ENCODE measurements at places on chromosomes 11 and 22. TPM values are rescaled to one million over a fixed set of nuclear protein-coding genes. Genes with fewer than 3 reads are reported as not detected.
A peak's percentile ranks its signal among the peaks of the same experiment; 100 is the strongest.

- no peak overlapping the region for H3K4me3 ChIP-seq
- DNase-seq, result no peak
- H3K27me3 ChIP-seq, result no peaks in the 10 kb centered on the region
Measured at GRCh38 chr11:68863553-68864265, 22.0 kb upstream of the CPT1A start.

DNA sequence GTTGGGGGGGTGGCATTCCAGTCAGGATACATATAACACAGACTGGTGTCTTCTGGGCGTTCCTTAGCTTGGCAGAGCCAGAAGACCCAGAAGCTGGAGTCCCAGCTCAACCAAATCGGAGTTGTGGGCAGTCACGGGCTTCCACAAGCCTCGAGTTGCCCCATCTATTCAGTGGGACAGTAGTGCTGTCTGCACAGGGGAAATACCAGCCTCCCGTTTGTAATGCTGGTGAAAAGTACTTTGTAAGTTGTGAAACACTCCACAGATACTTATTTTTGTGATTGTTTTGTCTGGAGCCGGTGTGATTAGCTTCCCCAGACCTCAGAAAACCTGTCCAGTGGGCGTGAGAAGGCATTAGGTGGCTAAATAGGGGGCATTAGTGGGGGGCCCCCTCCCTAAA is 13.6 kb downstream of the DGKZ start:
- no peaks in the 10 kb centered on the region for H3K36me3 ChIP-seq
- no peak overlapping the region for H3K27ac ChIP-seq
- no peak overlapping the region for H3K4me3 ChIP-seq
- no peaks in the 10 kb centered on the region for H3K4me1 ChIP-seq
- H3K27me3 ChIP-seq, result no peaks in the 10 kb centered on the region
- DNase-seq, result no peak

DNA sequence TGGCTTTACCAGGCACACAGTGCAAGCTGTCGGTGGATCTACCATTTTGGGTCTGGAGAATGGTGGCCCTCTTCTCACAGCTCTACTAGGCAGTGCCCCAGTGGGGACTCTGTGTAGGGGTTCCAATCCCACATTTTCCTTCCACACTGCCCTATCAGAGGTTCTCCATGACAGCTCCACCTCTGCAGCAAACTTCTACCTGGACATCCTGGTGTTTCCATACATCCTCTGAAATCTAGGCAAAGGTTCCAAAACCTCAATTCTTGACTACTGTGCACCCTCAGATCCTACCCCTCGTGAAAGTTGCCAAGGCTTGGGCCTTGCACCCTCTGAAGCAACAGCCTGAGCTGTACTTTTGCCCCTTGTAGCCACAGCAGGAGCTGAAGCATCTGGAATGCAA is 108.1 kb downstream of the SOX6 start:
- H3K27me3 ChIP-seq, result no peaks in the 10 kb centered on the region
- H3K27ac ChIP-seq, result no peak overlapping the region
- no peak for DNase-seq
- H3K4me1 ChIP-seq, result no peaks in the 10 kb centered on the region
- no peak overlapping the region for H3K4me3 ChIP-seq

The CCDC73 gene
- total RNA-seq, result not detected

- H3K4me1 ChIP-seq, result peaks cover 7% of the 10 kb centered on the region
- no peaks in the 10 kb centered on the region for H3K36me3 ChIP-seq
- H3K27ac ChIP-seq, result no peak overlapping the region
- DNase-seq, result no peak
- no peaks in the 10 kb centered on the region for H3K27me3 ChIP-seq
- H3K4me3 ChIP-seq, result no peak overlapping the region
Measured at GRCh38 chr22:46444390-46444854, 93.0 kb downstream of the CELSR1 start.

DNA sequence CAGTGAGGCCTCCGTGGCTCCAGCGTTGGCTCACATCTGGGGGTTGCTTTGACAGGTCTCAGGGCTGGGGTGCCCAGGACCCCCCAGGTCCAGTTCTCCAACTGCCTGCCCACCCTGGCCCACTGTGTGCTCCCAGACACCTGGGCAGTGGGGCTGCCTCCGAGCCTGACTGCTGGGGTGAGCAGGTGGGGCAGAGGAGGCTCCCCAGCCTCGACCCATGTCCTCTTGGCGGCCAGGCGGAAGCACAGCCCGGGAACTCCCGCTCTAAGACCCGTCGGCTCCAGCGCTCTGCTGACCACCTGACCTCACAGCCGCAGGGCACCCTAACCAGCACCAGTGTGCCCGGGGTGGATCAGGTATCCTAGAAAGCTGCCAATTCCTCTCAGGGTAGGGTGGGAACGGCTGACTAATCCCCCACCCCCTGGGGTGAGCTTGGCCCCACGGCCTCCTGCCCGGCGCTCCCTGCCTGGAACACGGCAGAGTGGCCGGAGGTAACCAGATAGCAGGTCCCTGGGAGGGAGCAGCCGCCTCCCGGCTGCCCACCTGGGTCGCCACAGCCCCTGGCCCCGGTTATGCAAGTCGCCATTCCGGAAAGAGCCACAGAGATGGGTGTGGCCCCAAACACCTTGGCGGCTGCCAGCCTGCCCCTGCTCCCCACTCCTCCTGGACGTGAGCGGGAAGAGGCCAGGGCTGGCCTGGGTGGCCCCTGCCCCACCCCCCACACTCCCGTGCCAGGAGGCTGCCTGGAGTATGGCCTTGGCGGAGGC is 19.2 kb upstream of the MUC5B start:
- DNase-seq, result peak; percentile 25
- H3K27me3 ChIP-seq, result no peaks in the 10 kb centered on the region
- H3K4me1 ChIP-seq, result no peaks in the 10 kb centered on the region

The SLC22A12 gene
- not detected for total RNA-seq

The OR5D18 gene
- not detected for total RNA-seq

GRCh38 chr22:32050678-32051515 is 7.8 kb downstream of the SLC5A1 start:
- no peaks in the 10 kb centered on the region for H3K27me3 ChIP-seq
- no peaks in the 10 kb centered on the region for H3K4me1 ChIP-seq
- H3K27ac ChIP-seq, result no peak overlapping the region
- H3K36me3 ChIP-seq, result no peaks in the 10 kb centered on the region
- H3K4me3 ChIP-seq, result no peak overlapping the region
- DNase-seq, result peak; percentile 50

The MEI1 gene
- not detected for total RNA-seq

The SMIM35 gene
- not detected for total RNA-seq

The SCN3B gene
- total RNA-seq, result 0.64 TPM

The GRAP2 gene
- total RNA-seq, result not detected

DNA sequence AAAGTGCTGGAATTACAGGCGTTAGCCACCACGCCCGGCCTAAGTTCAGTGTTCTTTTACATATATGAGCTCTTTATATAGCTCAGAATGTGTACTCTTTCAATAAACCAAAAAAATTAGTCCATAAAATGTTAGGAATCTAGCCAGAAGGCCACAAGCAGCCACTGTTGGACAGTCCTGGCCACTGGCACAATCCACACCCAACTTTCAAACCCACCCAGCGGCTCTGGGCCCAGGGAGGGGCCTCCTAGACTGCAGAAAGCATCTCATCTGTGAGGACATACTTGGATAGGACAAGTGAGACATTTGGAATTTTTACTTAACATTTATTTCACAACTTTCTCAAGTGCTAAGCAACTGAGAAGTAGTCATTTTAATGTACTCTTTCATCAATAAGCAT is 6.4 kb downstream of the PACSIN2 start:
- no peaks in the 10 kb centered on the region for H3K27me3 ChIP-seq
- no peak overlapping the region for H3K27ac ChIP-seq
- no peak for DNase-seq
- H3K36me3 ChIP-seq, result peaks cover 3% of the 10 kb centered on the region
- H3K4me3 ChIP-seq, result no peak overlapping the region
- peaks cover 8% of the 10 kb centered on the region for H3K4me1 ChIP-seq

The POLD4 gene
- total RNA-seq, result 22.3 TPM

DNA sequence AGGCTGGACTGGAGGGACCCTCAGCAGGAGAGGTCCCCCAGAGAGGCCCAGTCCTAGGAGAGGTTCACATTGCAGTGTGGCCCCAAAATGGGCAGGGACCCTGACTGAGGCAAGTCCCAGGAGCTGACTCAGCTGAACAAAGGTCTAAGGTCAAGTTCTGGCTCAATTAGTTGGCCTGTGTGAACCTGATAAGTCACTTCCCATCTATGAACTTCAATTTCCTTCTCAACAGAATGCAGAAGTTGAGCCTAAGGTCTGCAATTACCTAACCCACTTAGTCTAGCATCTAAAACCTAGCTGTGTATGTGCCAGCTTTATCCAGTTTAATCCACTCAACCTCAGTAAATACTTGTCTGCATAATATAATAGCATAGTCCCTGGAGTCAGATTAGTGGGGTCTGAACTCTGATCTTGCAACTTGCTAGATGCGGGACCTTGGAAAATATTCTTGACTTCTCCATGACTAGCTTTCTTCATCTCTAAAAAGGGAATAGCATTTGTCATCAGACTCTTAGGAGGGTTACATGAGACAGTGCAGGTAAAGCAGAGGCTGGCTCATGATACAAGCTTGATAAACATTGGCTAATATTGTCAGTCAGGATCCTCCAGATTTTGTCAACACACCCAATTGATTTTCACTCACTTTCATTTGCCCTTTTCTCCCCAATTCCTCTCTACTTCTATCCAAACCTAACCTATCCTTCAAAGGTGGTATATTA is 465.5 kb downstream of the INSC start:
- H3K36me3 ChIP-seq, result no peaks in the 10 kb centered on the region
- no peak overlapping the region for H3K4me3 ChIP-seq
- H3K27ac ChIP-seq, result no peak overlapping the region
- H3K27me3 ChIP-seq, result no peaks in the 10 kb centered on the region

GRCh38 chr22:29780748-29781676 is 13.8 kb downstream of the UQCR10 start:
- no peak for DNase-seq
- no peak overlapping the region for H3K4me3 ChIP-seq
- H3K27ac ChIP-seq, result no peak overlapping the region
- H3K36me3 ChIP-seq, result no peaks in the 10 kb centered on the region
- H3K4me1 ChIP-seq, result no peaks in the 10 kb centered on the region
- no peaks in the 10 kb centered on the region for H3K27me3 ChIP-seq

DNA sequence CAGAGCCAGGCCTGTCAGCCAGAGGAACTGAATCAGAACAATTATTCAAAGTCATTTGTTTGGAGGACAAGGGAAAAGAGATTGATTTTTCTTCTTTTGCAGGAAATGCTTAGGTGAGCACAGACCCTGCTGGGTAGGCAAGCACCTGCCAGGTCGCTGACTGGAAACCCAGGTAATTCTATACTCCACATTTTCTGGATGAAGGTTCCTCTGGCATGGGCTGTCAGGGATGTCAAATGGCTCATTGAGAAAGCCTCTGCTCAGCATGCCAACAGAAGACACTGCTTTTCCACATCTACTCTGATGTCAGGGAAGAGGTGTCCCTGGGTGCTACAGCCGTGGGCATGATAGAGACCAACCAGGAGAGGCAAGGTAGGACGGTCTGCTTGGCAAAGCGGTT is 166.7 kb upstream of the SYN3 start:
- H3K4me3 ChIP-seq, result no peak overlapping the region
- H3K27me3 ChIP-seq, result no peaks in the 10 kb centered on the region
- H3K4me1 ChIP-seq, result no peaks in the 10 kb centered on the region
- DNase-seq, result no peak
- H3K36me3 ChIP-seq, result peaks cover 6% of the 10 kb centered on the region
- no peak overlapping the region for H3K27ac ChIP-seq

DNA sequence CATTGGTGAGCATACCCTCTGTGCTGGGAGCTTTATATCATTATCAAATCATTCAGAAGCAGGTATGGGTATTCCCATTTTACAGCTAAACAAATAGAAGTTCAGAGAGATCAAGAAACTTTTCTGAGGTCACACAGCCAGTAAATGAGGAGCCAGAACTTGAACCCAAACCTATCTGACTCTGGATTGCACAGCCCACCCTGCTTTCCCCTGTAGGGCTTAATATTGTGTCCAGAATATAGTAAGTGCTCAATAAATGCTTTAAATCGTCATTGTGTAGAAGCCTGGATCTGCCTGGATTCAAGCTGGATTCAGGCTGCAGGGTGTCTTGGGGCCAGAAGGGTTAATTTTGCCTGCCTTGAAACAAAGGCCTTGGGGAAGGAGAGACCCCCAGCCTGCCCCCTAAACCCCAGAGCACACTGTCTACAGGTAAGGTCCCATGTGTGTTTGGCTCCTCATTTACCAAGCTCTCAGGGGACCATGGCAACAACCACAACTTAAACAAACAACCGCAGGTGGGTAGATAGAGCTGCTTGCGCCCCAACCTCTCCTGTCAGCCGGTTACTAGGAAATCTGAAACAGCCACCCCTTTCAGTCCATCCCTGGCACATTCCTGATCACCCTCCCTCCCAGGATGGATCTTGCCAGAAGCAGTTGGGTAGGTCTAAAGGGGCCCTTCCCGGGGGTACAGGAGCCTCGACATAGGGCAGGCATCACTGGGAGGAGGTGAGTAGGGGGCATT is 3.0 kb upstream of the SEC14L3 start:
- H3K4me1 ChIP-seq, result no peaks in the 10 kb centered on the region
- no peak overlapping the region for H3K4me3 ChIP-seq
- no peaks in the 10 kb centered on the region for H3K36me3 ChIP-seq
- H3K27ac ChIP-seq, result no peak overlapping the region

GRCh38 chr11:88475991-88476418 is 138.5 kb upstream of the CTSC start:
- H3K27me3 ChIP-seq, result no peaks in the 10 kb centered on the region
- DNase-seq, result no peak
- H3K36me3 ChIP-seq, result no peaks in the 10 kb centered on the region

The AAMDC gene
- 20.7 TPM for total RNA-seq

The CABP7 gene
- total RNA-seq, result 0.81 TPM

DNA sequence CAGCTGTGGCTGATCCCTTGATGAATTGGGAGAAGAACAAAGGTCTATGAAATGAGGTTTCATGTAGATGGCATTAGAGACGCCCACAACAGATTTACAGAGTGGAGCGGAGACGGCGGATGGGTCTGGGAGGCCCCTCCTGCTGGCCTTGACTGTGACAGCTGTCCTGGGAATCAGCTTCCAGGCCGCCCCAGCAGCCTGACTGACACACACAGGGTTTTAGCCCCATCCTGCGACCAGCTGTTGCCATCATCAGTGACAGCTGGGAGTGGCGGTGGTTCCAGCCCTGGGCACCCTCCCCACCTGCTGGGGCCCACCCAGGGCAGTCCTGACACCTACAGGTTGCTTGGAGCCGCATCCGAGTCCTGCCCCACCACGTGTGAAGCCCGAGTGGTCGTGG is 64.0 kb upstream of the PPP6R3 start:
- no peak overlapping the region for H3K4me3 ChIP-seq
- no peaks in the 10 kb centered on the region for H3K27me3 ChIP-seq
- H3K4me1 ChIP-seq, result no peaks in the 10 kb centered on the region
- no peak overlapping the region for H3K27ac ChIP-seq

DNA sequence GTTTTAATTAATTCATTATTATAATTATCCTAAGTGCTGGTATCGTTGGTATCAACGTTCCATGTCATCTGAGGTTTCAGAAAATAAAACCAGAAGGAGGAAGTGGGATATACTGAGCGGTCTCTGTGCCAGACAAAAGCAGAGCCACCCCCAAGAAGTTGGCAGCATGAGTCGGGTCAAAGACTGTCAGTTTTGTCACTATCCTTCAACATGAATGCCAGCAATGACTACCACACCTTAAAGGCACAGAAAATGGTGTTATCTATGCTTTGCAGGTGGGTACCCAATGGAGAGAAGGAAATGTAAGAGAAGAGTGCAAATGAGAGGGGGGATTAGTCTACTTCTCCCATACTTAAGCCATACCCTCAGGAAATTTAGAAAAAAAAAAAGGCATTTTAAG is 408.5 kb downstream of the OPCML start:
- no peak overlapping the region for H3K27ac ChIP-seq
- H3K4me1 ChIP-seq, result peaks cover 4% of the 10 kb centered on the region
- no peaks in the 10 kb centered on the region for H3K27me3 ChIP-seq
- H3K4me3 ChIP-seq, result no peak overlapping the region
- H3K36me3 ChIP-seq, result no peaks in the 10 kb centered on the region

Data from H9 (cell line).